ENCODE measurements at places on chromosomes 13 and 19.
A peak's percentile ranks its signal among the peaks of the same experiment; 100 is the strongest.

- DNase-seq: no peak
Measured at GRCh38 chr19:5897189-5897969, 6.2 kb downstream of the NDUFA11 start.

- DNase-seq: no peak
Measured at GRCh38 chr13:76016799-76017400, 380.8 kb downstream of the LMO7 start.

DNA sequence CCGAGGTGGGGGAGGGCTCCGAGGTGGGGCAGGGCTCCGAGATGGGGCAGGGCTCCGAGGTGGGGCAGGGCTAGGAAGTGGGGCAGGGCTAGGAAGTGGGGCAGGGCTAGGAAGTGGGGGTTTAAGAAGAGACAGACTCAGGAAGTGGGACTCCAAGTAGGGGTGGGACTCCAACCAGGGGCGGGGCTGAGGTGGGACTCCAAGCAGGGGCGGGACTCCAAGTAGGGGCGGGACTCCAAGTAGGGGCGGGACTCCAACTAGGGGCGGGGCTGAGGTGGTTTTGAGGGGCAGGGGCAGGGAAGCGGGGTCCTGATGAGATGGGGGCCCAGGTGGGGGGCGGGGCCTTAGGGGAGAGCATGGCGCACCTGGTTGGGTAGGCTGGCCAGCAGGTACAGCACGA is 13.6 kb downstream of the CFD start:
- peak; percentile 82 for DNase-seq

GRCh38 chr13:50844084-50844875 is 788 bp upstream of the DLEU7 start:
- DNase-seq: no peak

DNA sequence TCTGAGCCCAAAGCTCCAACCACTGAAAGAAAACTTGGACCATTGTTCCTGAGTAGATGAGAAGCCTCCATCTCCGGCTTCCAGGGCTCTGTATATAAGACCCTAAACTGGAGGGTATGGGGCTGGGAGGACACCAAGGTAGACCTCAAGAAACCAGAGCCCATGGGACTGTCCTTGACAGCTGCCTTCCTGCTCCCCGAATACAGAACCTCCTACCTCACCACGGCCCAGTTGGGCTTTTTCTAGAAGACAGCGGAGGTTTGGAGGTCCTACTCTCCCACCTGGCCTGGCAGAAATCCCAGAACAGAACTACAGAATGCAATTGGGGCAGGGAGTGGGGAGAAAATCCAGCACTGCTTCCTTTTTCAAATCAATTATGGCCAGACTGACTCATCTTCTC is 177.3 kb upstream of the ZNF507 start:
- DNase-seq: no peak

DNA sequence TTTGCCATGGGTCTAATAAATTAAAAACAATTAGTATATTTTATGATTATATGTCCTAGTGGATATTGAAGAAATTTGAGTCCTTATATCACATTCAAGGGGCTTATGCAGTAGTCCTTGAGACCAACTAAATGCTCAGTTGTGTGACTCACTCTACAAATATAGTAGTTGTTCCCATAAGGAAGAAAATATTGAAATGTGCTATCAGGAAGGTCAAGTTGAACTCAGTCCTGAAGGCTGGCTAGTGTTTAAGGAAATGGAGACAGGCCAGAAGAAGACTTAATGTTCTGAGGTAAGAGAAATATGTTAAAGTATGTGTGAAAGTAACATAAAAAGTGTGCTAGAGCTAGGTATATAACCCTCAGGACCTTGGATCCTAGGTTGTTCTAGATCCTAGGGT is 766.1 kb upstream of the GPC6 start:
- no peak for DNase-seq

DNA sequence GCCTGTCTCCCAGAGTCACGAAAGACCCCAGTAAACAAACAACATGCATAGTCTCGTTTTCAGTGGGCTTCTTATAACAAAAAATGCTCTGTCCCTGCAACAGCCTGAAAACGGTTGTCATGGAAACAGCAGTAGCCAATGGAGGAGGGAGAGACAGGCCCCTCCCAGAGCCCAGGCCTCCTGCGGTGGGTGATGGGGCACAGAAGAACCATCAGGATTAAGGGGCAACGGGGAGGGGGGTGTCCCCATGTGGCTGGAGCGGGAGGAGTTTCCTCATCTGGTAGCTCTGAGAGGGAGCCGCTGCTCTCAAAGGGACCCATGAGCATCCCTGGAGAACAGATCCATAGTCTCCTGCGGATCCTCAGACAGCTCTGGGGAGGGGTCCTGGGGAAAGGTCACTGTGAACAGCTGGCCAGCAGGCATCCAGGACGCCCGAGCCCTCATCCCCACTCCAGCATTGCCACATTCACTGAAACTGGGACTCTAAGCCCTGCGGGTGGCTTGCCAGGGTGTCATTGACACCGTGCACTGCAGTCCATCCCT is 37.5 kb upstream of the PNMA8B start:
- DNase-seq: no peak

DNA sequence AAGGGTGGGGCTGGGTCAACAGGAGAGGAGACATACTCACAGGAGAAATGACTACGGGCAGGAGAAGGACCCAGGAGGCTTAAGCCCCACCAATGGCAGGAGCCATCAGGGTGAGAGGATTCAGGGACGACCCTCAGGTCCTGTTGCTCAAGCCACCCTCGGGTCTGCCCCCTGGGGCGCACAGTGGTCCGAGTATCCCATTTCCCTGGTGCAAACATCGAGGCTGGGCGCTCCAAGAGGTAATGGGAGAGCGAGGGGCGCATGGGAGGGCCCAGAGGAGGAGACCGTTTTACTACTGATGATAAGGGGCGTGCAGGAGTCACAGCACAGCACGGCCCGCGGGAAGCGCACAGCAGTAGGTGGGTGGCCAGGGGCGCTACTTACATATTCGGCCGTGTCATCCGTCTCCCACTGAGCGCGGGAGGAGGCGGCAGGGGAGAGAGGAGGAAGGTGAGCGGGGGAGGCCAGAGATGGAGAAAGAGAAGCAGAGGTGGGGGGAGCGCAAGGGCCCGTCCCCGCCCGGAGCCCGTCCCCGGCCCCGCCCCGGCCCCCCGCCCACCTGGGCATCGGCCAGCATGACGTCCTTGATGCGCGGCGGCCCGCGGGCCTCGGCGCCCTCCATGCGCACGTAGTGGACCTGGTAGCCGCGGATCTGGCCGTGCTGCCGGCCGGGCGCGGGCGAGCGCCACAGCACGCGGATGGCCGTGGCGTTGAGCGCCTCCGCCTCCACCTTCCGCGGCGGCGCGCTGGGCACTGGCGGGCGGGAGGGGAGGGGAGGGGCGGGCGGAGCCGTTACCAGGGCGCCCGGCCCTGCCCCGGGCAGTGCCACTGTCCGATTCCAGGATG is 111.5 kb downstream of the PTPRS start:
- no peak for DNase-seq

DNA sequence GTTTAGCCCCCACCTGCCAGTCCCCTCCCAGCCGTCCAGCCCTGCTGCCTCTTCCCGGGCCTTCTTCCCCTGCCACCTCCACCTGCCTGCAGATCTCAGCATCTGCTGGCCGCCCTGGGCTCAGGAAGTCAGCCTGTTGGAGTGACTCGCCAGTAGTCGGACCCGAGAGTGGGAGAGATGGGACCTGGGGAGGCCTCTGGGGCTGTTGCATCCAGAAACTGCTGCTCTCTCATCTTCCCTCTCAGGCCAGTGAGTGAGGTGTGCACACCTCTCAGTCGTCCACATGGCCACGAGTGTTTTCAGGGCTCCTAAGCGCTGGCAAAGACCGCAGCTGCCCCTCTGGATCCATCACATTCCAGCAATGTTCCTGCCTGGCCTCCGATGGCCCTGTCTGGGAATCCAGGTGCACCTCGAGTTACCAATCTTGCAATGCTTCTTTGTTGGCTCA is 151.8 kb upstream of the SOX1 start:
- no peak for DNase-seq

- DNase-seq: no peak
Measured at GRCh38 chr13:100339411-100339940, 249.1 kb downstream of the GGACT start.

- no peak for DNase-seq
Measured at GRCh38 chr19:11479898-11480714, 740 bp downstream of the ELAVL3 start.

- DNase-seq: no peak
Measured at GRCh38 chr19:29664753-29665214, 477 bp upstream of the PLEKHF1 start.

All from CD4-positive, alpha-beta T cell treated with Interleukin-4 for 4 hours (primary cell).